ENCODE measurements at places on chromosomes 3 and 15.

GRCh38 chr3:107919239-107919638 is 171.6 kb downstream of the CD47 start:
- no peak for DNase-seq

DNA sequence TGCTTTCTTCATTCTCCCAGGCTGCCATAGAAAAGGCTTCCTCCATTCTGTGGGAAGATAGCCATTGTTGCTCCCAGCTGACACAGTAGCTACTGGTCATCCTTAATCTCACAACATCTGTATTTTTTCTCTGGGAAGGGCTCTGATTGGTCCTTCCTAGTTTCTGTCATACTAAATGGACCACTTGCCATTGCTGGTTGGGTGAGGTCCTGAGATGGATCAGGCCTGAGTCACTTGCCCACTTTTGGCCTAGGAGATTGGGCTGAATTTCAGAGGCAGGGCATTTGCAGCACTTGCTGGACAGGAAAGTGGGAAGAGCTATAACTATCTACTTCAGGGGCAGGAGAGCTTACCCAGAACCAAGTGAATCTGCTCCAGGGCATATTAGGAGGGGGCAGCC is 106.5 kb upstream of the PROK2 start:
- no peak for DNase-seq

GRCh38 chr15:29820394-29821154 is 1.7 kb downstream of the TJP1 start:
- no peak for DNase-seq

DNA sequence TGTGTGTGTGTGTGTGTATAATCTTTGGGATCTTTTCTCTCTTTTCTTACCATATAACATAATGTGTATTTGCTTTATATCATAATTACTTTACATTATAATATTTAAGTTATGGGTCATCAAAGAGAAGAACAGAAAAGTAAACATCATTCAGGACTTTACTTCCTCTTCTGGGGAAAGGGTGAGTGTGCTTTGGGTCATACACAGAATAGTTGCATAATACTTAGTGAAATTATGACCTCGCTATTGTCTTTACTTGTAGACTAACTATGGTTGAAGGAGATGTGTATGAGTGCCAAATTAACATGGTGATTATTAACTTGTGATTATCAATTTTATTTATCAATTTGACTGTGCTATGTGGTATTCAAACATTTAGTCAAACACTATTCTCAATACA is 1086.9 kb downstream of the DIPK2A start:
- no peak for DNase-seq

GRCh38 chr15:83971992-83972391 is 263.6 kb upstream of the GOLGA6L4 start:
- no peak for DNase-seq

- no peak for DNase-seq
These were observed 19.6 kb downstream of the CD86 start for GRCh38 chr3:122074621-122075265.

GRCh38 chr3:57952208-57952631 is 56.0 kb upstream of the FLNB start:
- no peak for DNase-seq

- DNase-seq, result peak; percentile 73
These were observed 35.9 kb downstream of the HMCES start for GRCh38 chr3:129314386-129315222.

GRCh38 chr3:71061581-71061980 is 521.9 kb downstream of the FOXP1 start:
- DNase-seq, result no peak

DNA sequence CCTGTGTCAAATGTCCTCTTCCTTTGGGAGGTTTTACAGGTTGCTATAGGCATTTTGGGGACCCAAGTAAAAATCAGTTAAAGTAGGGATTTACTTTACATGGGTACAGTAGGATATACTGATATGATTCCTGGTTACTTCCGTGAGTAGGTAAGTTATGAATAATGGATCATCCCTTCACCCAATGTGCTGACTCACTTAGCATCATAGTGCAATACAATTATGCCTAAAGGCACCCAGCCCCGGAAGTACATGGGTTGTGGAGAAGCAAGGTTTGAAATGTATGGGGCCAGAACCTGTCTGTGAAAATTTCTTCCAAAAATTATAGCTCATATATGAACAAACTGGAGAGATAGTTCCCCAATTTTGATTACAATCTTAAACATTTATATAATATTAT is 64.0 kb downstream of the GLB1 start:
- DNase-seq, result no peak

GRCh38 chr3:122076491-122077292 is 21.5 kb downstream of the CD86 start:
- no peak for DNase-seq

DNA sequence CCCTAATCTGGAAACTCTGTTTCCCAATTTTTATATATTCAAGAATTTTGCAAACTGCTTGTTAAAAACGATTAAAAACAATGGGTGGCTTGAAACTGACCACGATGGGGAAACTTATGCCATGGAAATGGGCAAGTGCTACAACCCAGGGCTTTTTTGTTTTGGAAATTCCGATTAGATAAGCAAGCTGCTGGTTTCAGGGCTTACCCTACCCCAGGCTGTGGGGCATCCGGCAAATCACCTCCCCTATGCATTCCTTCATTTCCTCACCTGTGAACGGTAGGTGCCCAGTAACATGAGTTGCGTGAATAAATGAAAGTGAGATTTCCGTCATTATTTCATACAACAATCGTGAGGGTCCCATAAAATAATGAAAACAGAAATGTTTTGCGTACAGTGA is 34.3 kb downstream of the ST6GAL1 start:
- DNase-seq, result no peak

DNA sequence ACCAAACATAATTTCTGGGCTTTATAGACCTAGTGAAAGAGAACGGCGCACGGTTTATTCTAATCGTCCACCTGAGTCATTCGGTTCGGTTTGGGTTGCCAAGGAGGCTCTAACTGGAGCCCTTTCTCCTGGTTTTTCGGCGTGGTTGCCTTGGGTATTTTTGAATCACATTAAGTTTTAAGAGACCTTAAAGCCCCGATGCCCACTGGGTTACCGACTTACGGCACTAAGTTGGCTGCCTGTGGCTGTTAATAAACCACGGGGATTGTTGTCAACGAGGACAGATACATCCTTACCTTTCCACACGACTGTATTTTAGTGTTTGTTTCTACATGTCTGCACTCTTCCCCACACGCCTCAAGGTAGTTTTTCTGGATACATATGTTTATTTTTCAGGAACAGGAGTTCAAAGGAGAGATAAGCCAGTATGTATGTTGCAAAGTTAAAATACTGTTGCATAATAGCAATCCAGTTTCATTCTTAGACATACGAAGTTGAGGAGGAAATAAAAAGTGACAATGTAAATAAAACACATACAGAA is 1.2 kb upstream of the ANP32A start:
- DNase-seq, result no peak

DNA sequence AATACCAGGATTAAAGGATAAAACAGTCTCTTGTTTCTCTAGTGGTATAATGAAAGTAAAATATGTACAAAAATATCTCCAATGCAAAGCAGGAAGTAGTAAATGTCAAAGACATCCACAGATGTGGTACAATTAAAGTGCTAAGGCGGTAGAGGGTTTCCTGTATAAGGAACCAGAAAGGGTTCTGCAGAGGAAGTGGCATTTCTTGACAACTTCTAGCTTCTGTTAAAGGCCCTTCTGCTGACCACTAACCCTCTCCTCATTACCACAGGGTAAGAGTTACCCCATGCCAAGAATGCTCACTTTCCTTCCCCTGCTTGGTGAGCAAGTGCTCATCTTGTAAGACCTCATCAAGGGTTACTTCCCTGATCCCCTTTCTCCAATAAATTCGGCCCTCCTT is 883.6 kb upstream of the NR2F2 start:
- peak; percentile 51 for DNase-seq

GRCh38 chr3:156535162-156535627 is 19.7 kb downstream of the SSR3 start:
- no peak for DNase-seq

- DNase-seq, result no peak
These were observed 86.5 kb upstream of the PRR20G start for GRCh38 chr3:127374086-127375010.

GRCh38 chr15:54836052-54836795 is 360.5 kb downstream of the RSL24D1 start:
- DNase-seq, result no peak

- DNase-seq, result peak; percentile 5
These were observed 69.2 kb downstream of the DCUN1D1 start for GRCh38 chr3:182910936-182911781.

GRCh38 chr15:79190093-79190492 is 92.4 kb upstream of the ANKRD34C start:
- no peak for DNase-seq

- DNase-seq, result peak; percentile 7
These were observed 30.0 kb downstream of the SHQ1 start for GRCh38 chr3:72818092-72818773.

- DNase-seq, result no peak
These were observed 4.3 kb downstream of the SELENOT start for GRCh38 chr3:150607267-150608065.

- no peak for DNase-seq
These were observed 72.0 kb downstream of the TPRA1 start for GRCh38 chr3:127518456-127519081.

DNA sequence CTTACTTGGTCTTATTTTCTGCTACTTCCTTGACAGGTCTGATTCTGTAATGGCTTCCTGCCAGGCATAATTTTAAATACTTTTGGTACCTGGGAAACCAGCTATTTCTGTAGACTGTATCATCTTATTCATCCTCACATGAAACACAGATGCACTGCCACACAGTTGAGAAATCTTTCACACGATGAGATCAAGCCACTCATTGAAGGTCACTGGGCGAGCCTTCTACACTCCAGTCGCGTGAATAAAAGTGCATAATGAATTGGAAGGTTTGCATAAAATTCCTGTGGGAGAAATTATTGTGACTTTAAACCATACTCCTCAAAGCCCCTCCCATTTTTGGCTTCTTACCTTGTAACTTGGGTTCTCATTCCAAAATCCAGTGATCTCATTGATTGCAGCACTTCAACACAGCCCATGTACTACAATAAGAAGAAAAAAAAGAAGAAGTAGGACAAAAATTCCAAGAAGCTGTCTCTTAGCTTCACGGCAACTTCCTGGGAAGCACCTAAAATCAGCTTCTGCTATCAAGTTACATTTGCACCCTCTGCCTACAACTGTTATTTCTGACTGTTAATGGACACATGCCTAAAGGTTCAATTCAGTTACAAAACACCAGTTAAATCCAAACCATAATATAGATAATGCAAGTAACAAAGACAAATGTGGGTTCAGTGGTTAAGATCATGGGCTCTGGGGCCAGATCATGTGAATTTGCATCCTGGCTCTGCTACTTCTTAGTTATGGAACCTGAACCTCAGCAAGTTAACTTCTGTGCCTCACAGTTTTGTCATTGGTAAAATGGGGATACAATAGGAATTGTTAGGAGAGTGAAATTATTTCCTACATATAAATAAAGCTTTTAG is 39.0 kb downstream of the SHC4 start:
- DNase-seq, result no peak

GRCh38 chr3:123508178-123508577 is 59.3 kb upstream of the ADCY5 start:
- no peak for DNase-seq

DNA sequence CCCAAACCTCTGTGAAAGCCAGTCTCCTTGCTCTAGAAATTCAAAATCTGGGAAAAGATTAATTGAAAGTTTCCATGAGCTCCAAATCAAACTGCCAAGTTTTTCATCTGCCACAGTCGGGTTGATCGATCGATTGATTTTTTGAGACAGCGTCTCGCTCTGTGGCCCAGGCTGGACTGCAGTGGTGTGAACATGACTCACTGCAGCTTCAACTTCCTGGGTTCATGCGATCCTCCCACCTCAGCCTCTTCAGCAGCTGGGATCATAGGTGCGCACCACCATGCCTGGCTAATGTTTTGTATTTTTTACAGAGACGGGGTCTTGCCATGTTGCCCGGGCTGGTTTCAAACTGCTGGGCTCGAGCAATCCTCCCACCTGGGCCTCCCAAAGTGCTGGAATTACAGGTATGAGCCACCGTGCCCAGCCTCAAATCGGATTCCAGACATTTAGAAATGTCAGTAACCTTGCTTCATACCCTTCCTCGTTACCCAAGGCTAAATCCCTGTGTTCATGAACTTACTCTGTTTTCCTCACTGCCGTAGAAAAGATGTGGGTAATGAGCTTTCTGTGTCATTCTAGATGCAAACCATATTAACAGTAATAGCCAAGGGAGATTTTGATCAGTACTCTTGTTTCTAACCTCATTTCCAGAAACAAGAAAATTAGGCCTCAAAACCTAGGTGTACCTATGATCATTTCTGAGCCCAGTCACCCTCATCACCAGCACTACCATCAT is 105.9 kb upstream of the AKAP13 start:
- no peak for DNase-seq

DNA sequence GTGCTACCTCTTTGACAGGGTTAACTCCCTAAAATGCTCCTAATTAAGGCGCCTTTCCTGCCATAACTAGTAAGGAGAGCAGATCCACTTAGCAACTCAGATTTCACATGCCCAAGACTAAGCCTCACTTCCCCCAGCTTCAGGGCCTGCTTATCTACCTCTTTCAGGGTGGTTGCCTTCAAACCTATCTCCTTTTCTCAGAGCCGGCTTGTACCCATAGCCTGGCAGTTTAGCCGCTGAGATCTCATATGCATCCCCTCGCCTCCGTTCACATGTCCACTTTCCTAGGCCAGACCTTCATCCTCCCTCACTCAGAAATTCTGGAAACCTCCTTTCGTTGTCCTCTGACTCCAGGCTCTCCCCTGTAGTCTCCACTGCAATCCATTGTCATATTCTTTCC is 1.0 kb upstream of the FSTL1 start:
- no peak for DNase-seq

- DNase-seq, result no peak
These were observed 257.1 kb upstream of the TRIM42 start for GRCh38 chr3:140420621-140421357.

DNA sequence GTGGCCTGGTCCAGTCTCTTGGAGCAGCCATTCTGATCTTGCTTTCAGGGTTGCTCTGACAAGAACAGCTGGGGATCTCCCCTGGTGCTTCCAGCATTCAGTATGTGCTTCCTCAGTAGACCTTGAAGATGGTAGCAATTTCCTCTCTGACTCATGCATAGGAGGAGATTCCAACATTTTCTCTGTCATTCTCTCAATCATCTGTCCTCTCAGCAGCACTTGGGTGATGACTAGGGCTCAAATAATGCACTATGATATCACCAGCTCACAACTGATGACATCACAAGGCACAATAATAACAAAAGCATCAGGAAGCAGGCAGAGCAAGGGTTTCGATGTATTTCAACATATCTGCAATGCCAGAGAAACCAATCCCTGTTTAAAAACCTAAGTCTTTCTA is 52.7 kb downstream of the NFKBIZ start:
- peak; percentile 8 for DNase-seq

GRCh38 chr15:89740137-89740536 is 10.9 kb downstream of the MESP1 start:
- peak; percentile 78 for DNase-seq

DNA sequence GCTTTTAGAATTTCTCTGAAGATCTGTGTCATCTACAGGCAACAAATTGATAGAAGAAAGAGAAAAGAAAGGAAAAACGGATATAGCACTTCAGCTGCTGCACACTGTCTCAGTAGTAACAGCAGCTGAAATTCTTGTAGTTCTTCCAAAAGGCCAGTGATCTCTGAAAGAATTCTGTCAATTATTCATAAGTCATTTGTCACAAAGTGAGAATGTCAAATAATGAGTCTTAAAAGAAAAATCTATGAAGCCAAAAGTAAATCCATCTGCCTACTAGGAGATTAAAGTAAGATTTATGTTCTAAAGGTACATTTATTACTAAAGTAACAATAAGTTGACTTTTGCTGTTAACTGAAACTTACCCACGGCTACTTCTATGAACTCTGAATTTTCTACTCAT is 24.6 kb downstream of the IFT80 start:
- no peak for DNase-seq

GRCh38 chr3:134376385-134376765 is 2.1 kb upstream of the AMOTL2 start:
- no peak for DNase-seq

Measured in CD4-positive, alpha-beta T cell treated with Interleukin-10 for 1 hour (primary cell).